ENCODE measurements at places on chromosomes 12 and 14. TPM values are rescaled to one million over a fixed set of nuclear protein-coding genes. Genes with fewer than 3 reads are reported as not detected.

DNA sequence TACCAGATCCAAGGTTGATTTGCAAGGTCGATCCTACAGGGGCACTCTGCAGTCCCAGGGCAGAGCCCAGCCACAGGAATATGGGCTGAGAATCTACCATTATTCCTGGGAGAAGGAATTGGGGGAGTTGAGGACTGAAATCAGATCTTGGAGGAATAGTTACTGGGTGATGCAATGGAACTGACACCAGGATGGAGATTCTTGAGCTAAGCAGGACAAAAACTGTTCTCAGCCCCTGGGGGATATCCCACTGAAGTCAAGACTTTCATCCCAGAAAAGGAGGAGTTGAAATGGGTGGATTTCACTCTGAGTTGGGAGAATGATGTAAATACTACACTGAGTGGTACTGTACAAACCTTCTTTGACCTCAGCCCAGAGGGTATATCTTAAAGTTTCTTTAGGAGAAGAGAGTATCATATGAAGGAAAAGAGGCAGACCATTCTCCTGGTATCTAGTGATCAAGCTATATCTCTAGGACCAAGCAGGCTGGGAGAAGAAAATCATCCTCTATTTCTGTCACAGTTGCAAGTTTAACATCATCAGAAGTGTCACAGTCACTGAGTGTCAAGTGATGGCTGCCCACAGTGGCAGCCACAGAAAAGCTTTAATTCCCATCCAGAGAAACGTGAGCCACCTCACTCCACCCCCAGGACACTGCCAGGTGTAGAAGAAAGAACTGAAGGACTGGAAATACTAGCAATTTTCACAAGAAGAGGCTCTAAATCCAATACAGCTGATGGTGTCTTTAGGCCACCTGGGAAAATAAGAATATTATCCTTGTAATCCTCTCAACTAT, 181.9 kb downstream of the NUAK1 start:
- no peaks in the 10 kb centered on the region for H3K4me1 ChIP-seq
- H3K4me3 ChIP-seq = no peak overlapping the region
- no peak overlapping the region for H3K27ac ChIP-seq
- DNase-seq = no peak
- H3K36me3 ChIP-seq = no peaks in the 10 kb centered on the region

The ITGA7 gene
- 8.9 TPM for total RNA-seq

The GPR162 gene
- total RNA-seq = 0.93 TPM

The DHRS2 gene
- 5.0 TPM for total RNA-seq

DNA sequence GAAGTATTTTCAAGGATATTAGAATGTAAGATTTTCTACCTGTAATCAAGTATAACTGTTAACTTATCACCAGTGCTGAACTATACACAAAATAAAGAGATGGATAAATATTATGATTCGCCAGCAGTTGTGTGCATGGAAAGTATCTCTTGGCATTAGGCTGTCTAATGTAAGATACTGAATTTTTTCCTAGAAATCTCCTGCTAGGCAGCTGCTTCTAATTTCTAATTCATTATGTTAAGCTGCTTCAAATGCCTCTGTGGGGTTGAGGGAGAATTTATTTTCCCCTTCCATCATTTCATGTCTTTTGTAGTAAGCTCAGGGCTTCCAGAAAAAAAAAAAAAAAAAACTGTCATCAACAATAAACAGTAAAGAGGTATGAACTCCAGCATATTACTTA, 516.0 kb downstream of the DIO2 start:
- no peak overlapping the region for H3K4me3 ChIP-seq
- H3K4me1 ChIP-seq = no peaks in the 10 kb centered on the region
- no peak overlapping the region for H3K27ac ChIP-seq
- no peaks in the 10 kb centered on the region for H3K36me3 ChIP-seq

DNA sequence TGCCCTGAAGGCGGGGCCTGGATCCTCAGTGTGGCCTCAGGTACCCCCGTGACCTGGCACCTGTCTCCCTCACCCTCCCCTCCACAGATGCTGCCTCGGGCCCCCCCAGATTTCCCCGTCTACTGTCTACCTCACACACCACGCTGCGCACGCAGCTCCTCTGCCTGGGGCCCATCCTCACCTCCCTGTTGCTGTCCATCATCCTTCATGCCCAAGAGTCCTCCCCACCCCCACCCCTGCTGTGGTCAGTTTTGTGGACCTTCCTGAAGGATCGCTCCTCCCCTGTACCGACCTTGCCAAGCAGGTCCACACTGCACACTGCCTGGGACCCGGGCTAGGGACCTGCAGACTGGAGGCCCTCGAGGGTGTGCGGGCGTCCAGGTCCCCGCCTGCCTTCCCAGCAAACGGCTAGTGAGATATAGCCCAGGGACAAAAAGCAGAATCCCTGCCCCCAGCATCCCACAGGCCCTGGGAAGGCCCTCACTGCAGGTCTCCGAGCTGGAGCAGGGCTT, 197.4 kb upstream of the DIO3 start:
- no peaks in the 10 kb centered on the region for H3K36me3 ChIP-seq
- no peak for DNase-seq
- no peak overlapping the region for H3K4me3 ChIP-seq
- H3K27me3 ChIP-seq = peaks cover 22% of the 10 kb centered on the region
- H3K27ac ChIP-seq = no peak overlapping the region

DNA sequence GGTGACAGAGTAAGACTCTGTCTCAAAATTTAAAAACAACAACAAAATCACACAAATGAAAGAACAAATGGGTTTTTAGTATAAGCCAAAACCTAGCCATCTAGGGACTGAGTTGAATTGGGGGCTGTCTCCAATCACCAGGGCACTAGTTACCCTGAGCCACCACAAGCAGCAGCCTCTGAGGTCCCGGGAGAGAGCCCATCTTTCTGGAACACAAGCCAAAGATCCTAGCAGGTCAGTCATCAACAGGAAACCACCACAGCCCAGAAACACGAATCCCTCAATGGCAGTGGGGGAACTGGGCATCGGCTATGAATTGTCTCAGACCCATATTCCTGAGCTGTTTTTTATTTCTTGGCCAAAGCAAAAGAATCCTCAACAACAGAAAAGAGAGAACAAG, 75.3 kb downstream of the KDM2B start:
- DNase-seq = no peak
- no peak overlapping the region for H3K27ac ChIP-seq

GRCh38 chr12:75271576-75271975, 58.5 kb downstream of the CAPS2 start:
- H3K27me3 ChIP-seq = no peaks in the 10 kb centered on the region
- no peak overlapping the region for H3K27ac ChIP-seq
- DNase-seq = no peak
- H3K36me3 ChIP-seq = no peaks in the 10 kb centered on the region

The PRICKLE1 gene
- not detected for total RNA-seq

The CEBPE gene
- 0.36 TPM for total RNA-seq

GRCh38 chr12:20985399-20985798, 145.6 kb upstream of the SLCO1B1 start:
- H3K27ac ChIP-seq = no peak overlapping the region
- H3K4me3 ChIP-seq = no peak overlapping the region
- DNase-seq = no peak

GRCh38 chr14:75427126-75427481, 718 bp upstream of the JDP2 start:
- no peak overlapping the region for H3K27ac ChIP-seq
- no peak for DNase-seq
- H3K27me3 ChIP-seq = peaks cover 26% of the 10 kb centered on the region
- no peaks in the 10 kb centered on the region for H3K36me3 ChIP-seq

- no peaks in the 10 kb centered on the region for H3K27me3 ChIP-seq
- H3K4me3 ChIP-seq = no peak overlapping the region
- H3K36me3 ChIP-seq = no peaks in the 10 kb centered on the region
- DNase-seq = no peak
- H3K27ac ChIP-seq = no peak overlapping the region
- no peaks in the 10 kb centered on the region for H3K4me1 ChIP-seq
Measured at GRCh38 chr12:110174373-110174996, 50.3 kb downstream of the IFT81 start.

- H3K4me1 ChIP-seq = no peaks in the 10 kb centered on the region
- H3K4me3 ChIP-seq = no peak overlapping the region
- no peaks in the 10 kb centered on the region for H3K27me3 ChIP-seq
Measured at GRCh38 chr12:56537546-56537945, 15.9 kb downstream of the RBMS2 start.

GRCh38 chr12:46388427-46389021, 16.0 kb upstream of the SLC38A2 start:
- H3K27ac ChIP-seq = no peak overlapping the region
- H3K4me1 ChIP-seq = peaks cover 68% of the 10 kb centered on the region
- H3K4me3 ChIP-seq = peak overlapping the region; percentile 55

The P2RX7 gene
- 12.6 TPM for total RNA-seq

DNA sequence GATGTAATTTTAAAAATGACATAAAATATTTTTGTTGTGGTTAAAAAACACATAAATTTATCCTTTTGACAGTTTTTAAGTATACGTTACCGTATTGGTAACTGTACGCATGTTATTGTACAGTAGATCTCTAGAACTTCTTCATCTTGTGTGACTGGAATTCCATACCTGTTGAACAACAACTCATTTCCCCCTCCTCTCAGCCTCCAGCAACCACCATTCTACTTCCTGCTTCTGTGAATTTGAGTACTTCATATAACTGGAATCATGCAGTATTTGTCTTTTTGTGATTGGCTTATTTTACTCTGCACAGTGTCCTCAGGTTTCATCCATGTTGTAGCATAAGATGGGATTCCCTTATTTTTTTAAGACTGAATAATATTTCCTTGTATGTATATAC, 113.6 kb upstream of the ATF1 start:
- no peak overlapping the region for H3K27ac ChIP-seq
- peaks cover 6% of the 10 kb centered on the region for H3K4me1 ChIP-seq

The KRT7 gene
- total RNA-seq = 25.4 TPM

The TEX22 gene
- 3.3 TPM for total RNA-seq

DNA sequence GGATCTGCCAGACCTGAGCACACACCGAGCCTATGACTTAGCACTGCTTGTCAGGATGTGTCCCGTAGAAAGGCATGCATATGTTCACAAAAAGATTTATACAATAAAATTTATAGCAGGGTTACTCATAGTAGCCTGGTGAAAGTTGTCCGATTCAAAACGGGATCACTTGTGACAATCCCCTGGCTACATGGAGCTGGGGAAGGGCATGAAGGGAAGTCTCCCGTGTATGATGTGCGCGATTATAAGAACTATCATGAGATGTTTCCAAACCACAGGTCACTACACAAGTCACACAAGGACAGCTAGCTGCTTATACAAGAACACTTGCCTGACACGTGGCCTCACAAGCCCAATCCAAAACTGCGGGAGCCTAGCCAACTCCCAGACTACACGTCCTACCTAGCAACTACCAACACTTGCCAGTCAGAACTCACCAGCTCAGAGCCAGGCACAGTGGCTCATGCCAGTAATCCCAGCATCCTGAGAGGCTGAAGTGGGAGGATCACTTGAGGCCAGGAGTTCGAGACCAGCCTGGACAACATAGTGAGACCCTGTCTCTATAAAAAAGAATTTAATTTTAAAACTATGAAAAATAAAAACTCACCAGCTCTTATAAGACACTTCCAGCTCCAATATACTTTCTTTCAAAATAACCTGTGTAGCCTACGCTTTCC, 7.5 kb upstream of the CDCA4 start:
- peaks cover 1% of the 10 kb centered on the region for H3K27me3 ChIP-seq
- H3K4me1 ChIP-seq = peaks cover 41% of the 10 kb centered on the region
- peaks cover 3% of the 10 kb centered on the region for H3K36me3 ChIP-seq

All from activated T-cell treated with anti-CD3 and anti-CD28 coated beads, Interleukin-2, amount 50 U/mL, for 72 hours (primary cell).